OCI-M1 (cell line): ENCODE measurements at places on chromosomes 1 and 21.

GRCh38 chr1:219772265-219773036 is 155.9 kb downstream of the SLC30A10 start:
- DNase-seq, result no peak

DNA sequence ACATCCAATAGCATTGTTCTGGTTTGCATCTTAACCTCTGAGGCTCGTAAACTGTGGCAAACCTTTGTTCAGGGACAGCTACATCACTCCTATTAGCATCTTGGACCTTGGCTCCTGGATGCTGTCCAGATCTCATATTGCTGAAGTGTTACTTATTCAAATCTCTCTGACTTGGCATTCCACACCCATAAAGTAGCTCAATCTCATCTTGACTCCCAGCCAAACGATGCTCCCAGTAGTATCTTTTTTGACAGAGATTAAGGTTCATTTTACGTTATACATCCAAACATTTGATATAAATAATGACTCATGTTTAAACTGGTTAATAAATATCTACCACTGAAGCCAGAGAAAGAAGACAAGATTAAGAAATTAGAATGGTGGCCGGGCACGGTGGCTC is 4.4 kb upstream of the FLVCR1 start:
- no peak for DNase-seq

DNA sequence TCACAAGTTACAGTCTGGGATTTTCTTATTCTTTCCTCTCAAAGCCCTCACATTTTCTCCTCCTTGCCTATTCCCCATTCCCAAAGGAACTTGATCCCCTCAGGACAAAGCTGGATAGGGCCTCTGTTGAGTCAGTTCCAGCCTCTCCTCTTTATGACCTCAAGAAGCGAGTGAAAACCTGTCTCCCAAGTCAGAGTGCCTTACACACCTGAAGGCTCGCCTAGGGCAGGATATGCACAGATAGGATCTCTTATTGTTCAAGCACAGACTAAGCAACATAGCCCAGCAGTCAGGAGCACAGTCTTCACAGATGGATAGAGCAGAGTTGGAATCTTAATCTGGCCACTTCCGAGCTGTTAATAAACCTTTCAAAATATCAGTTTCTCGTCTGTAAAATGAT is 60.8 kb upstream of the PRRC2C start:
- DNase-seq, result no peak

GRCh38 chr1:230250666-230251065 is 175.5 kb downstream of the PGBD5 start:
- no peak for DNase-seq

DNA sequence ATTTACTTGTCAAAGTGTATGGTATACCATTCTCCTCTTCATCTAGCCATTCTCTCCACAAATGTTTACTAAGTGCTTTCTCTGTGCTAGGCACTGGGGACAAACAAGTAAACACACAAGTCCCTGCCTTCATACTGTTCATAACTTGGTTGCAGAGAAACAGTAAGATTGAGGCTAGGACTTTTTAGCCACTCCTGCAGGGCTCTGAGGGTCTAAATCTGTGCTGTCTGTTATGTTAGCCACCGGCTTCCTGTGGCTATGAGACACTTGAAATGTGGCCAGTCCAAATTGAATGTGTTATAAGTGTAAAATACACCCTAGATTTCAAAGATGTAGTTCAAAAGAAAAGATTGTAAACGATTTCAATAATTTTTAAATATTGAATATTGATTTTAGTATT is 50.2 kb downstream of the AZIN2 start:
- DNase-seq, result no peak

- peak; percentile 63 for DNase-seq
Measured at GRCh38 chr1:53442299-53442698, 16.9 kb upstream of the DMRTB1 start.

DNA sequence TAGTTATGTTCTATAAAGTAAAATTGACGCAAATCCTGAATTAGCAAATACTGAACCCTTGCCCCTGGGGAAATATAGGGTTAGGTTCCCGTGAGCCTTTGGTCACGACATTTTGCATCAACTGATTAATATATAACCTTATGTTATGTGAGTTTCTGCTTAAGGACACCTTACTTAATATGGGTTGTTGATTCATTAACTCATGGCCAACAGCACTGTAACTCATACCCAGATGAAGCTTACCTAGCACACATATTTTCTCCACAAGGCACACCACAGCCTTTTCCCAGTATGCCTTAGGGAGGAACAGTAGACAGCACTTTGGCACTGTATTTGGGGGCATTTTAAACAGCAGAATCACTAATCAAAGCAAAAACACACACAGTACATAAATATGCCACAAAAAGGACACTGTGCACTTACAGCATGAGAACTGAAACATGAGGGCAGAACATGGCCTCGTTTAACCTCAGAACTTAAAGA is 15.1 kb downstream of the INAVA start:
- no peak for DNase-seq

DNA sequence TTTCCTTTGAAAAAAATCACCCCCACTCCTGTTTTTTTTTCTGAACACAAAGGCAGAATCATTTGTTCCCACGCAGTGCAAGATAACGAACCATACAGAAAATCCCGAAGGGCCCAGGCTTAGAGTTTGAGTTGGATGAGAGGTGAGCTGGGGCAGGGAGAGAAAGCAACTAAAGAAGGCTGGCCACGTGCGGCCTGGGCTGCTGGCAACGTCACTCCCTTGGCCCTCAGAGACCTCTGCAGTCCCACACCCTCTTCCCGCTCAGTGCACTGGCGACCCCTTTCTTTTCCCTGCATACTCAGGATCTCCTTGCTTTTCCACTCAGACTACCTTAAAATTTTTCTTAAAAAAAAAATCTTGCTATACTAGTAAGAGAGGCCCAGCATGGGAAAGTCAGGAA is 28.2 kb upstream of the CRNN start:
- no peak for DNase-seq

DNA sequence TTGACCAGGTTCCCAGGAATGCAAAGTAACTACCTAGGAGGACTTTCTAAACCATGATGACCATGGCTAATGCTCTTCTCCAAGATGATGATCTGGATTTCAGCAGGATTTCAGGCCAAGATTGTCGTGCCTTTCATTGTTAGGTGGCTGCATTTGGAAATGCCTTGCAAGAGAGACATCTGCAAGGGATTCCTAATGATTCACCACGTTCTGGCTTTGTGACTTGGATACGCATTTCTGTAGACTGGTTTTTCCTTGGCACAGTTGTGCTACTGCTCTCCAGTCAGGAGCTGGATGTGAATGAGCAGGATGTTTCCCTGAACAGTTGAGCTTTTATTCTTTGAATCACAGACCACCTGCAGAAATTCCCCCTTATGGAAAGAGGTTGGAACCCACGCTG is 212.4 kb downstream of the BACH1 start:
- DNase-seq, result no peak

DNA sequence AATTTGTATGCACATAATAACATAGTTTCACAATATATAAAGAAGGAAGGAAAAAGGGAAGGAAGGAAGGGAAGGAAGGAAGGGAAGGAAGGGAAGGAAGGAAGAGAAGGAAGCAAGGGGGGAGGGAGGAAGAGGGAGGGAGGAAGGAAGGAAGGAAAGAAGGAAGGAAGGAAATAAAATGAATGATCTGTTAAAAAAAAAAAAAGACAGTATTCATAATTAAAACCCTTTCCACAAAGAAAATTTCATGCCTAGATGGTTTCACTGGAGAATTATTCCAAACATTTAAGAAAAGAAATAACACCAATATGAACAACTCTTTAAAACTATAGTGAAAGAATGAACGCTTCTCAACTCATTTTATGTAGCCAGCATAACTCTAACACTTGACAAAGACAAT is 44.8 kb downstream of the CDKN2C start:
- no peak for DNase-seq

GRCh38 chr1:92701147-92701546 is 83.8 kb downstream of the EVI5 start:
- DNase-seq, result peak; percentile 81

- DNase-seq, result no peak
Measured at GRCh38 chr21:17950591-17950990, 131.4 kb upstream of the C21orf91 start.

- no peak for DNase-seq
Measured at GRCh38 chr1:33182896-33183295, 1.1 kb upstream of the TRIM62 start.

GRCh38 chr21:33199516-33200217 is 30.1 kb upstream of the IFNAR2 start:
- DNase-seq, result peak; percentile 97

DNA sequence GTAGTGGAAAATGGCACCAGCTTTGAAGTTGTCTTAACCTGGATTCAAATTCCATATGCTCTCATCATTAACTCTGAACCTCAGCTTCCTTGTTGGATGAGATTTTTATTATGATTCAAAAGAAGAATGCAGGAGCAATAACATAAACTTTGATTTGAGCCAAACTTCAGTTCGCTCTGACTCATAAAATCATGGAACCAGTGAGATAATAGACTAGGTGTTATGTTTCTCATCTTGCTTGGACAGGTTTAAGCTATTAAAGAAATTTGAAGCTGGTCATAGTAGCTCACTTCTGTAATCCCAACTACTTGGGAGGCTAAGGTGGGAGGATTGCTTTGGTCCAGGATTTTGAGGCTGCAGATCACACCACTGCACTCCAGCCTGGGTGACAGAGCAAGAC is 172.8 kb downstream of the CLEC20A start:
- DNase-seq, result no peak
